ENCODE measurements at places on chromosomes 5 and 9. TPM values are rescaled to one million over a fixed set of nuclear protein-coding genes. Genes with fewer than 3 reads are reported as not detected.

The SMC2 gene
- 71.6 TPM for total RNA-seq

- no peak for DNase-seq
These were observed 11.9 kb downstream of the GSN start for GRCh38 chr9:121279776-121280388.

GRCh38 chr5:173785400-173785799, 102.7 kb upstream of the CPEB4 start:
- DNase-seq: no peak

- DNase-seq: no peak
These were observed 2.3 kb downstream of the TNFSF8 start for GRCh38 chr9:114928136-114928535.

DNA sequence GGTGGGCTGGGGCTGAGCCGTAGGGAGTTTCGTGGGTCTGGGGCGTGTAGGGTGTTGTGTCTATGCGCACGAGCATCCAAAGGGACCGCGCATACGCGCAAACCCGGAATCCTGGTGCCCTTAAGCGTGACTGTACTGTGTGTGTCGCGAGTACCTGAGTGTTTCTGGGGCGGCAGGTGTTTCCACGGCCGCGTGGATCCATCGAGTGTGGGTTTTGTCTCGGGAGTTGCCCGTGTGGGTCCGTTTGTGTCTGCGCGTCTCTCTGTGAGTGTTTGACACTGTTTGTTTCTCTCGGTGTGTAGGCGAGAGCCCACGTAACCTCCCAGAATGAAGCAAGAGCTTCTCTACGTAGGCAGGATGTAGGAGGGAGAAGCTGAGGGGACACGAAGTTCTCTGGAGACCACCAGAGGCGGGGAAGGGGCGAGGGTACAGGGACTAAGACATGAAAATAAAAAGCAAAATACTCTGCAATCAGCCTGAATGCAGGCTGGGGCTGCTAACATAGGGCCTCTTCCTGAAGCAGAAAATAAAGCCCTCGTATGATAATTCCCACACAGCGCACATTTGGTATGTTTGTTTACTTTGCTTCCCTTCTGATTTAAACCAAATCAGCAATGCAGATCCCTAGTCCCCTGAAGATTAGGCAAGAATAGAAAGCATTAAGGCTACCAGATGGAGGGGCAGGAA, 588 bp upstream of the BRINP1 start:
- no peak for DNase-seq

DNA sequence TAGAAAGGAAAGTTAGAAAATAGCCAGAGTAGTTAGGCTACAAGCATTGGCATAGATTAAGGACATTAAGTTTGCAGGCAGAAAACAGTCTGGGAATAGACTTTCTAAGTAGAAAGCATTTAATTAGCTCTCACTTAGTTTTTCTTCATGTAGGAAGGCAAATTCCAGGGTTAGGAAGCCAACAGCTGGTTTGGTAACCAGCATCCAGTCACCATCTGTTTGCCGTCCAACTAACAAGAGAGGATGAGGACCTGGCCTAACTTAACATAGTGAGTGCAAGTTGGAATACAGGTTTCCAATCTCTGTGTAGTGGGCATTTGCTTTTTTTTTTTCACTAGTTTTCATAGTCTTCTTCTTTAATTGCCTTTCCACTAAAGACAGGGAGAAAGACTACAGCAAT, 121.7 kb upstream of the NR3C1 start:
- DNase-seq: no peak
